ENCODE measurements at places on chromosomes 11 and 22.

- no peak for DNase-seq
Measured at GRCh38 chr22:22378446-22379415, 129.8 kb downstream of the ZNF280B start.

- DNase-seq, result peak; percentile 65
Measured at GRCh38 chr22:36385491-36386350, 2.0 kb downstream of the MYH9 start.

DNA sequence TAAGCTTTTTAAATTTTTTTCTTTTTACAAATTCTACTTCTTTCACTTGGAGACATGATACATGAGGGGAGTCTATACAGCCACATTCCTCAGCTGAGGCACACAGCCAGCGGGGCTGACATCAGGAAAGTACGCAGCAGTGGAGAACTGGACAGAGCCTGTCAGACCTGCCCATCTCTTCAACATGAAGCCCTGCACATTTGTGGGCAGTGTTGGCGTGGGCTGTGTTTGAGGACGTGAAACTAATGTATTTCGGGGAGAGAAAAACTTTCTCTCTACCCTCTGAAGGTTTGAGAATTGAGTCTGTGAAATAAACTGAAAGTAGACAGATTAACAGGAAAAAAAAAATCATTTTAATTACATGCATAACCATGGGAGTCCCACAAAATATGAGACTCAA, 84.8 kb upstream of the HTATIP2 start:
- no peak for DNase-seq

GRCh38 chr11:41273908-41274307, 185.5 kb downstream of the LRRC4C start:
- DNase-seq, result no peak

Data from eye (tissue), 1 donor.